Astrocyte of the cerebellum (primary cell): ENCODE measurements at places on chromosomes 16 and 17.

DNA sequence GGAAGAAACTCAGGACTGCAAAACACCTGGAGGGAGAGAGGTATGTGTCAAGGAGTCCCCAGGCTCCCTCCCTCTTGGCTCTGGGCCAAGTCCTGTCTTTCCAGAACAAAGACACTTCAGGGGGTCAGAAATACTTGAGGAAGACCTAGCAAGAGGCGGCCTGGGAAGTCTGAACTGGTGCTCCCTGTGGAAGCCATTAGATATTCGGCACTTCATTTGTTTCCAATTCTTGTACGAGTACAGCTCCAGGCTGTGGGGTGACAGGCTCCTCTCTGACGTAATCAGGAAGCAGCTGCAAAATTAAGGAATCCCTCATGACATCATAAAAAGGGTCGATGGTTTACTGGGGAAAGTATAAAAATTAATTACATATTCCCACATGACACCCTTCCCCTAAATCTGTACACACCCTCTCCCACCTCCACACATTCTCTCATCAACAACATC lies 108.7 kb downstream of the SMG6 start:
- no peak for DNase-seq

GRCh38 chr16:3348547-3349167 lies 7.0 kb upstream of the OR2C1 start:
- DNase-seq = no peak

GRCh38 chr16:11562941-11563340 lies 23.8 kb downstream of the LITAF start:
- no peak for DNase-seq

- DNase-seq = no peak
These were observed 2.0 kb downstream of the AOC3 start for GRCh38 chr17:42853004-42853403.

GRCh38 chr16:84254062-84254461 lies 14.2 kb upstream of the KCNG4 start:
- DNase-seq = no peak

GRCh38 chr17:82283208-82283749 lies 9.8 kb upstream of the CSNK1D start:
- no peak for DNase-seq

GRCh38 chr17:55420776-55421178 lies 858 bp downstream of the MMD start:
- no peak for DNase-seq

- no peak for DNase-seq
These were observed 25.5 kb downstream of the GPRC5B start for GRCh38 chr16:19859166-19859565.

- no peak for DNase-seq
These were observed 42.1 kb upstream of the DLX4 start for GRCh38 chr17:49926886-49927285.

GRCh38 chr16:102060-102855 lies 24.2 kb downstream of the MPG start:
- no peak for DNase-seq

- no peak for DNase-seq
These were observed at the start of gene CCL22 for GRCh38 chr16:57358527-57359095. Gene CCL22, plus strand, starts transcription at chr16:57358783. Its CDS starts 34 bp downstream, at chr16:57358817.

DNA sequence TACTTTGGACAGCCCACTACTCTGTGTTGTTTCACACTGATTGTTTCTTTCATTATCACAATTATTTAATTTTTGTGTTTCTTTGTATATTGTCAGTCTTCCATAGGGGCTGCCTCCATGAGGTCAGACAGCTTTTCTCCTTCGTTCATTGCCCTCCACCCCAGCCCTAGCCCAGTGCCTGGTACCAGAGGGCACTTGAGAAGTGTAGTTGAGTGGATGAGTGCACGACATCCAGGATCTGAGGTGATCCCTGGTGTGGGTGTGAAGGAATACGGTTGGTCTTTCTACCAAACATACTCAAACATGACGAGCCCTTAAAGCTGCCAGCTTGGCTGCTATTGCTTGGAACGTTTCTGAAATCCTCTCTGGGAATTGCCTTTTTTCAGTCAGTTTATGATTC lies 37.9 kb downstream of the DHRS7B start:
- DNase-seq = no peak

- no peak for DNase-seq
These were observed 371.2 kb downstream of the NPIPA8 start for GRCh38 chr16:17965133-17965900.

DNA sequence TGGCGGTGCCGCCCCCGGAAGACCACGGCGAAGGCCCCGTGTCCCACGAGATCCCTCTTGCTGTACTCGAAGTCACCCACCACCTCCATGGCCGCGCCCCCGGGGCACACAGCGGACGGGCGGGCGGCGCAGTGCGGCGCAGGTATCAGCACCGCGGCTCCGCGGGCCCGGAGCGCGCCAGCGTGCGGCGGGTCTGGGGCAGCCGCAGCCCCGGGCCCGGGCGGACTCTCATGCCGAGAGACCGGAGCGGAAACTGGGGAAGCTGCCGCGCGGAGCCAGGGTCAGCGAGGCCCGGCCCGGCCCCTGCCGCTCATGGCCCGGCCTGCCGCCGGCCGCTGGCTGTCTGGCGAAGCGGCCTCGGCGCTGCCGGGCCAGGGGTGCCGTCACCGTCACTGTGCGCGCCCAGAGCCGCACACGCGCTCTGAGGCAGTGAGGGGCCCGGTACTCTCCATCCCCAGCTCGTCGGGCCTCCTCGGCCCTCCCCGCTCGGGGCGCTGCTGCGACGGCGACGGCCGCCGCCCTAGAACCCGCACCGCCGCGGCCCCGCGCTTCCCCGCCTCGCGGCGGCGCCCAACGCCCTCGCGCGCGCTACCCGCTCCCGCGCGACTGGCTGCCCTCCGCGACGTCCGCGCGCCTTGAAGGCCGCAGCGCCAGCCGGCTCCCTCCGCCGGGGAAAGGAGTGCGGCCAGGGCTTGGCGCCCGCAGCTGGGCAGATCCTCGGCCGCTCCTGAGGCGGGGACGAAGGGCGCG lies at the start of gene ULK2:
TSS of gene ULK2 (minus strand) at position 608 of the 750 bp plus-strand sequence. CDS start at position 89, 519 bp downstream.
- DNase-seq = peak; percentile 38

- DNase-seq = no peak
These were observed 259.0 kb downstream of the HS3ST4 start for GRCh38 chr16:25950586-25951281.

- no peak for DNase-seq
These were observed 206.0 kb upstream of the SOX9 start for GRCh38 chr17:71914812-71915211.

DNA sequence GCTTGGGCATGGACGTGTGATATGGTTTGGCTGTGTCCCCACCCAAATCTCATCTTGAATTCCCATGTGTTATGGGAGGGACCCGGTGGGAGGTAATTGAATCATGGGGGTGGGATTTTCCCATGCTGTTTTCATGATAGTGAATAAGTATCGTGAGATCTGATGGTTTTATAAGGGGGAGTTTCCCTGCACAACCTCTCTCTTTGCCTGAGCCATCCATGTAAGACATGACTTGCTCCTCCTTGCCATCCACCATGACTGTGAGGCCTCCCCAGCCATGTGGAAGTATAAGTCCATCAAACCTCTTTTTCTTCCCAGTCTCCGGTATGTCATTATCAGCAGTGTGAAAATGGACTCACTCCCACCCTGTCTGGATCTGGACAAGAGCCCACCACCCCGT lies 393.4 kb downstream of the SEC14L1 start:
- no peak for DNase-seq

- no peak for DNase-seq
These were observed 16.9 kb downstream of the SYT17 start for GRCh38 chr16:19184823-19185509.

GRCh38 chr16:17921357-17921978 lies 415.1 kb downstream of the NPIPA8 start:
- DNase-seq = no peak

DNA sequence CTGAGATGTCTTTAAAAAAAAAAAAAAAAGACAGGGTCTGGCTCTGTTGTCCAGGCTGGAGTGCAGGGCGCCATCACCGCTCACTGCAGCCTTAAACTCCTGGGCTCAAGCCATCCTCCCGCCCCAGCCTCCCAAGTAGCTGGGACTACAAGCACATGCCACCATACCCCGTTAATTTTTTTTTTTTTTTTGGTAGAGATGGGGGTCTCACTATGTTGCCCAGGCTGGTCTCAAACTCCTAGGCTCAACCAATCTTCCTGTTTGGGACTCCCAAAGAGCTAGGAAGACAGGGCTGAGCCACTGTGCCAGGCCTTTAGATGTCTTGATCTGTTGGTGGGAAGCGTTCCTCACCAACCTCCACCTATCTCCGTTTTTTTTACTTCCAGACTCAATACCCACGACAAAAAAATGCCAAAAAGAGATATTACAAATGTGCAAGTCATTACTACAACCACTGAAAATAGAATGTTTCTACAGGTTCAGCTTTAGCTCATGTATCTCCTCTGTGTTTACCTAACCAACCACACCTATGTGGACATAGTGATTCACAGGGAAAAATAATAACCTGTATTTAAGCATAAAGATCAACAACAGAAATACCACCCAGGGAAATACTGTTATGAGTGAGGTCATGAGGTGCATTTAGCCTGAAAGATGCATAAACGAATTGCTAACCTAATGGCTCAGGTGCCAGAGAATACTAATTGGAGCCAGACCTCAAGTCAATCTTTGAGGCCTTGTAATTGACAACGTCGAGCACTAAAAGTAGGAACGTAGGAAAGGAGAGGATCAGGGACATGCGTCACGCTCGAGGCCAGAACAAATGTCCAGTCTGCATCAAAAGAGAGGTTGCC lies 22.6 kb downstream of the NACA2 start:
- no peak for DNase-seq

GRCh38 chr16:88015806-88016140 lies 64.5 kb downstream of the BANP start:
- no peak for DNase-seq

DNA sequence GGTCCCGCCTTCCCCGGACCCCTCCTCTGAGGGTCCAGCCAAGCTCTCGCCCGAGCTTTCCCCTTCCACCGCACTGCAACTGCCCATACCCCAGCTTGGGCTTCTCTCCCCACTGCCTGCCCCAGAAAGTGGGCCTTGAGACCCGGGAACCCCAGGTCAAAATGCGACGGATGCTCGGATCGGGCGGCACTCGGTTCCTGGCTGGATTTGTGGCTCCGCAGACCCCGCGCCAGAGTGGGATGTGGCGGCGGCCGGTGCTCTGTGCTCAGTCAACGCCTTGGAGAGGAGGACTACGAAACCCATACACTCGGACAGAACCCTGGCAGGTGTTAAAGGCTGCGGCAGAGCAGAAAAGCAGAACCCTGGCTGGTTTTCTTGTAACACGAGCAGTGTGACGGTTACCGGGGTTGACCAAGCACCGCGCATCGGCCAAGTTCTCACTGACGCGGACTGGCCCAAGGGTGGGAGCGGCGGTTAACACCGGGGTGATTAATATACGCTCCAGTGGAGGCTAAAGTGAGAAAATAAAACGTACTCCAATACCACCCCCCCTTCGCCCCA lies 885 bp upstream of the SLFN13 start:
- DNase-seq = peak; percentile 24

- no peak for DNase-seq
These were observed 219.3 kb upstream of the NOG start for GRCh38 chr17:56373981-56374833.

DNA sequence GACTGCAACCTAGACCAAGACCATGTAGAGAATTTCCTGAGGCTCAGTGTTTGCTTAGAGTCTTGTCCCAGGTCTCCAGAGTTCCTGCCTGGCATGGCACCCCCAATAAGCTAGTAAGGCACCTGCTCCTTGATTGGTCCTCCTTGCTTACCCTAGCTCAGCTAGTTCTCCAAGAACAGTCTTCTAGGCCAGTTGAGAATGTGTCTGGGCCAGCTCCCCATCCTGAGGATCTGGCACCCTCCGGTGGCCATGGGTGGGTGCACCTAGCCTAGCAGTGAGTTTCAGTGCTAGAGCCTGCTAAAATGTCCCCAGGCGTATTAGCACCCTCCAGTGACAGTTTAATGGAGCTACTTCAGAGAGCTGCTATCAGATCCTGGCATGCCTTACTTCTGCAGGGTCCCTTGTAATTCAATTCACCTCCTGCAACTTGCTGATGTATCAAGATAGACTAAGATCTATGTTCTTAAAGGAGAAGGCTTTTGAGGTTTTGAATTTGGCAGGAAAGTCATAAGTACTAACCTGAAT lies 44.4 kb upstream of the MED13 start:
- DNase-seq = peak; percentile 64

GRCh38 chr17:39658760-39659159 lies 6.4 kb upstream of the TCAP start:
- no peak for DNase-seq
